ENCODE measurements at places on chromosomes 7 and 10.

GRCh38 chr10:53597835-53598251 is 825.3 kb upstream of the MBL2 start:
- DNase-seq = no peak

- no peak for DNase-seq
Observed at GRCh38 chr10:4267086-4267773, 482.2 kb upstream of the KLF6 start.

- DNase-seq = no peak
Observed at GRCh38 chr7:126689037-126689436, 563.7 kb downstream of the GRM8 start.

DNA sequence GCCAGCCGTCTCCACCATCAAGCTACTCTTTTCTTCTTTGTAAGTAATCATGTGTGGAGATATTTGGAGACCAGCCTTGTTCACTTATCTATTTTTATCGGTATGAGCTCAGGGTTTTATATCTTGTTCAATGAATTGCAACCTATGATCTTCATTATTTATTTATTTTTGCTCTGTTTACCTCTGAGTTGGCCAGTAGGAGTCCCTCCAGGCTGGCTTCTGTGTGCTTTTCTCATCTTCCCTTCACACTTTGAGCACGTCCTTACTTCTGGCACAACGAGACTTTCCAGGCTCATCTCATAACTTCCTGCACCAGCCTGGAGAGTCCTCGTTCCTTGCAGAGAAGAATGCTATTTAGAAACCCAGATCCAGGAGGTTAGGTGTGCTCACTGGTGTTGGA is 375.8 kb upstream of the PODXL start:
- no peak for DNase-seq

GRCh38 chr7:88758381-88759229 is 895 bp upstream of the ZNF804B start:
- no peak for DNase-seq

DNA sequence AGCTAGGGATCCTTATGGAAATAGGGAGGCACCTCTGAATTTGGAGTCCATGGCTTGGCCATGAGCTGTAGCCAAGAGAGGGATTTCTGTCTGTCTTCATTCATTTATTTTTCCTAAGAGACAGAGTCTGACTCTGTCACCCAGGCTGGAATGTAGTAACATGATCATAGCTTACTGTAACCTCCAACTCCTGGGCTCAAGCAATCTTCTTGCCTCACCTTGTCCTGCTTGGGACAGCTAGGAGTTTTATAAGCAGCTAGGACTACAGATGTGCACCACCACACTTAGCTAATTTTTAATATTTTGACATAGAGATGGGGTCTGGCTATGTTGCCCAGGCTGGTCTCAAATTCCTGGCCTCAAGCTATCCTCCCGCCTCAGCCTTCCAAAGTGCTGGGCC is 8.5 kb upstream of the HABP2 start:
- DNase-seq = no peak

DNA sequence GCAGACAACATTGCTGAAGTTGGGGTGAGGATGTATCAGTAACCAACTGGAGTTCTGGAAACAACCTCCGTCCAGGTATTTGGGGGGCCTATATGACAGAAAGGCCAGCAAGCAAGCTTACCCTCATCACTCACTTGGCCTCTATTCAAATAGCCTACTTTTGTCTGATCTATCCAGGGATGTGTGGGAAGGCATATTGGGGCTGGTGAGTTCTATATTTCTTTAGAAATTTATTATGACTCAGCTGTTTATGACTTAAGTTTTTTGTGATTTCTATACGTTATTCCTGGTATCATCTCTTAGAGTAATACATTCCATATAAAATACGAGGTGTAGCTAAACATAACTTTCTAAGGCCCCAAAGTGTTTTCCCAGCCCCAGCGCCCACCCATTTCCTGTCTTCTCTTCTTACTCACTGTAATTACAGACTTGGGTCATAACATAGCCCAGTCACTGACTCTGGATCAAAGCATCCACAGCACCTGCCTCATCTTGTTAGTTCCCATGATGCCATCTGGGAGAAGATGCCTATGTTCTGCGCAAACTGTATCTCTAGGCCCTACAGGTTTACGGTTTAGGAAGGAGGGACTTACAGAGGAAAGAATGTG is 18.1 kb downstream of the GARS1 start:
- no peak for DNase-seq

GRCh38 chr10:131464789-131465188 is 153.3 kb upstream of the TCERG1L start:
- DNase-seq = no peak

GRCh38 chr7:135210888-135211178 is 493 bp downstream of the WDR91 start:
- DNase-seq = no peak

- no peak for DNase-seq
Observed at GRCh38 chr10:60942134-60942787, 1.7 kb downstream of the RHOBTB1 start.

- no peak for DNase-seq
Observed at GRCh38 chr7:108291791-108292440, 161.8 kb upstream of the LAMB4 start.

DNA sequence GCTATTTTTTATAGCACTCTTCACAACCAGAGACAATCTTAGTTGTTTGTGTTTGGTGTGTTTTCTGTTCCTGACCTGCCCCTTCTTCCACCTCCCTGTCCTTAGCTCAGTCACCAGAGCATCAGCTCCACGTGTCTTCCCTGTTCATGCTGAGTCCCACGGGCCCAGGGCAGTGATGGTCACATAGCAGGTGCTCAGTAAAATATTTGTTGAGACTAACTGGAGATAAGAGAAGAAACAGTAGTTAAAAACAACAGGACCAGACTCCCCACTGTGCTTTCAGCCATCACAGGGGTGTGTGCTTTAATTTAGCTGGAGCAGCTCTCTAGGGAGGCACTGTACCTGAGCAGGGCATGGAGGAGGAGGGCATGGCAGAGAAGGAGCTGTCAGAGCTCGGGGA is 307.3 kb upstream of the ZNF32 start:
- DNase-seq = no peak

- DNase-seq = no peak
Observed at GRCh38 chr7:3591944-3592343, 290.9 kb downstream of the SDK1 start.

GRCh38 chr10:1724921-1725488 is 12.3 kb downstream of the ADARB2 start:
- no peak for DNase-seq

- DNase-seq = no peak
Observed at GRCh38 chr7:32952876-32953275, 4.4 kb upstream of the FKBP9 start.

GRCh38 chr7:78601728-78602127 is 803.2 kb downstream of the PHTF2 start:
- no peak for DNase-seq

GRCh38 chr7:142654398-142654797 is 94.9 kb upstream of the PRSS1 start:
- DNase-seq = no peak

- no peak for DNase-seq
Observed at GRCh38 chr7:28078036-28078901, 102.3 kb downstream of the JAZF1 start.

DNA sequence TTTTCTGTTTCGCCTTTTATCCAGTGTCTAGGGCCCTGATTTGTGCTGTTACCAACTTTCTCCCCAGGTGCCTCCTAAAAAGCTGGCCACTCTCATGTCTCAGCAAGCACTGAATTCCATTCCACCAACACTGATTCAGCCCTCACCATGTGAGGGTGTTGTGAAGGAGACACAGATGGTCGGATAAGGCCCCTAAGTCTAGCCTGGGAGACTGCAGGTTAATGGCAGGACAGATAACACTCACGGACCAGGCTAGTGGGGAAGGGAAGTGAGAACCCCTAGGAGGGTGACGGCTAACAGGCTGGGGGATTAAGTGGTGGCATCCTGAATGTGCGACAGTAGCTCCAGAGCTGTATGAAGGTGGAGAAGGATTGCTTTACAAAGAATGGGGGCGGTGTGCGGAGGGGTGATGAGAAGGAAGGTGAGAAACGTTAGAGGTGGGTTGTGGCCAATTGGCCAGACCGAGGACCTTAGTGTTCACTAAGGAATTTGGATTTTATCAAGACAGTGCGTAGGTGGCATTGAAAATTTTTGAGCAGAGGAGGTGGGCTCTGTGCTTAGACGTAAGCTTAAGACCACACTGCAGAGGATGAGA is 3.8 kb upstream of the DUSP5 start:
- DNase-seq = no peak

- DNase-seq = no peak
Observed at GRCh38 chr10:57562211-57562610, 705.5 kb downstream of the IPMK start.

GRCh38 chr7:144513334-144513733 is 109.8 kb upstream of the NOBOX start:
- DNase-seq = no peak

DNA sequence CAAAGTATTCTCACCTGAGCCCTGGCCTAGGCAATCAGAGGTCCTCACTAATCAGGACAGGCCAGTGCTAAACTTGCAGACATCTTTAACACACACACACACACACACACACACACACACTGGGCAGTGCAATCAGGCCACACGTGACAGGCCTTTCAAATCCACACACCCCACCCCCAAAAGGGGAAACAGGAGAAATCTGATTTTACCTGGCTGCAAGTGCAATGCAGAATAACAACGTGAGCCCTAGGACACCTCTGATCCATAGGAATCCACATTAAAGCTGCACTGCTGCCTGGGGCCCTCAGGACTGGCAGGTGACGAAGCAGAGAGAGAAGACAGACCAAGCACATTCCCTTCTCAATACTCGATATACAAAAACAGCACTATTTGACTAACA is 218.9 kb downstream of the FAM107B start:
- DNase-seq = no peak

DNA sequence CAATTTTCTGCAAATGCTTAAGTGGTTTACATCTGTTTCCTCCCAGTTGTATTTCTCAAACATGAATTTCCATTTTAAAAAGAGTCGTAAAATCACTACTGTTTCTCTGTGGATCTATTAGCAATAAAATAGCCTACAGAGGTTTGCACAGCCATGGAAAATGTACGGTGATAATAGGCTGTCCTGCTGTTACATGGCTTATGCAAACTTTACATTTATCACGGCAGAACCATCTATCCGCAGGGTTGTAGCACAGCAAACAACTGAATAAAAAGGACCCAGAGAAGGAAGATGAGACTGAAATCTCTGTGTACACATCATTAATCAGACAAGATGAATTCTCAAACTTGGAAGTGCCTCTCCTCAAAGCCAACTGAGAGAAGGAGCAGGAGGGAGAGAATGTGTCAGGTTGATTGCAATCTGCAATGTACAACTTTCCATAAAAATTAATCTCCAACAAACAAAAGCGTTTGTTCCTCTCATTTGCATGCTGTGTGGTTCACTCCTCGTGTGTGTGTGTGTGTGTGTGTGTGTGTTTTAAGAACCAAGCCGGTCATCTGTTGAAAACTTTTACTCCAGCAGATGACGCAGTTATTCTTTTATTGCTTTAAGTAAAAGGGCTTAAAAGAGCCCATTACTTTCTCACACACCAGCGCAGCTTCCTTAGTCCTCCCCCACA is 279.3 kb downstream of the SKAP2 start:
- no peak for DNase-seq

GRCh38 chr7:34107276-34107675 is 201.9 kb downstream of the BMPER start:
- DNase-seq = no peak

- no peak for DNase-seq
Observed at GRCh38 chr10:86944031-86944419, 13.4 kb downstream of the MMRN2 start.

DNA sequence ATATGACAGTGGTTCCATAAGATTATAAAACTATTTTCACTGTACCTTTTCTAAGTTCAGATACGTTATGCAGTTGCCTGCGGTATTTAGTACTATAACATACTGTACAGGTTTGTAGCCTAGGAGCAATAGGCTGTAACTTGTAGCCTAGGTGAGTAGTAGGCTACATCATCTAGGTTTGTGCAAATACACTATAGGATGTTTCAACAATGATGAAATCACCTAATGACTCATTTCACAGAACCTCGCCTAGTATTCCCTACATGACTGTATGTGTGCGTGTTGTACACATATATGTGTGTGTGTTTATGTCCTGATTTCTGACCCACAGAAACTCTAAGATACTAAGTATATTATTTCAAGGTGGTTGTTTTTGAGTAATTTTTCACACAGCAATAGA is 139.0 kb downstream of the HERPUD2 start:
- DNase-seq = no peak

GRCh38 chr10:78572565-78572964 is 496.2 kb upstream of the ZMIZ1 start:
- DNase-seq = no peak

DNA sequence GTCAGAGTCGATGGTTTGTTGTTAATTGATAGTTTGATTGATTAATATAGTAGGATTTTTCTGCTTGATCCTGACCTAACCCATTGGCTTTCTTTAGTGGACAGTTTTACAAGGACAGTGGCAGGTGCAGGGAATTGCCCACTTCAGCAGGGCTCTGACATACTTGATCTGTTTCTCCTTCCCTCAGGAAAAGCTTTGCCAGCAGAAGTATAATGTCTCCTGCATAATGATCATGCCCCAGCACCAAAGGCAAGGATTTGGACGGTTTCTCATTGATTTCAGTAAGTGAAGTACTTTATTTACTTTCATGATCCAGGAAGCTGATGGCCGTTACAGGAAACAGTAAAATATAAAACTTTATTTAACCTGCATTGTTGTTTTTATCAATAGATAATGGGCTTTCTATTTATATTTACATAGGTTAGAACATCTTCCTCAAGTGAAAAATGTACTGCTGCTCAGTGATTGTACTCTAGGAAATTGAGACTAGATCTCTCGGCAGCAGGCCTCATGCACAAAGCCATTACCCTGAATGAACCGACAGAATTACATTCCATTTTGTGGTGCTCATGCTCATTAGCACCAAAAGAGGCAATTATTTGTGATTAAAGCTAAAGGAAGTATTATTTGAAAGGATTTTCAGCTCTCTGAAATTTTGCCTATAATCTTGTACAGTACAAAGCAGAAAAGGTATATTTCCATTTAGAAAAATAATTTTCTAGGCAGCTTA is 122.5 kb upstream of the SAMD8 start:
- DNase-seq = no peak

- no peak for DNase-seq
Observed at GRCh38 chr7:36871863-36872262, 147.6 kb upstream of the AOAH start.

DNA sequence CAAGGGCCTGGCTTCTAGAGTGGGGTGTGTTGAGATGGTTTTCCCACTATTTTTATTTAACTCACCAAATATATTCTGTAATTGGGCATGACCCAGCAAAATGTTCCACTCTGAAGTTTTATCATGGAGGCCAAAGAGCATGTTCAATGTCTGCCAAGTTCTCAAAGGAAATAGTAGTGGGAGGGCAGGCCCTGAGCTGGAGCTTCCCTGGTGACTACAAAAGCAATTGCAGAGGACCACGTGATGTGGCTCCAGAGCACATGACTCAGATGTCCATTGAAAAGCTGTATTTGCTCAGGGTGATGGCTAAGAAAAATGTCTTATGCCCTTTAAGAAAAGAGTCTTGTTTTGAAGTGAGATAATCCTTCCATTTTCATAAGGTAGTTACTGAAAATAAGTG is 1024.8 kb downstream of the LRMDA start:
- no peak for DNase-seq

- DNase-seq = no peak
Observed at GRCh38 chr10:36462194-36462593, 663.2 kb upstream of the ANKRD30A start.
